WERI-Rb-1 (cell line): ENCODE measurements at places on chromosomes 2 and 18.

- peak; percentile 22 for DNase-seq
Observed at GRCh38 chr2:98464772-98465310, 20.2 kb downstream of the INPP4A start.

- no peak for DNase-seq
Observed at GRCh38 chr2:214800180-214800579, 9.3 kb downstream of the BARD1 start.

DNA sequence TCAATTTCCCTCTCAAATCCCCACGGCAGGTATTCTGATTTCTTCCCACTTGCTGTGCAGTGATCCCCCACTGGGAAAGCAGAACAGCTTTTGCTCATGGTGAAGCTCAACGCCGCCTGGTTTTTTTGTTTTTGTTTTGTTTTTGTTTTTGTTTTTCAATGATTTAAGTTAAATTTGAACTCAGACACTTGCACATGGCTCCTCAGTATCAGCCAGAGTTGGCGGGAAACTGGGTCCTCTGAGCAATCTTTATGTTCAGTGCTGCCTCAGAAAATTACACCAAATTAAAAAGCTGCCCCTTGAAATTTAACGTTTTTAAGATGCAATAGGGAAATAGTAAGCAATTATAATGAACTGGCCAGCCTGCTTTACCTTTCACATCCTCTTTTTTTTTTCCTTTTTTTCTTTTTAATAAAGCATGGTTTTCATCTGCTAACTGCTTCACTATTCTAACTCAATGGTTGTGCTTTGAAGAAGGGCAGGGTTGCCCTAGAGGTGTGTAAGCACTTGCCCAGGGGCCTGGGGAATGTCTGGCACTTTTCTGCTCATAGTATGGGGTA lies 277.0 kb upstream of the HNRNPA3 start:
- no peak for DNase-seq

DNA sequence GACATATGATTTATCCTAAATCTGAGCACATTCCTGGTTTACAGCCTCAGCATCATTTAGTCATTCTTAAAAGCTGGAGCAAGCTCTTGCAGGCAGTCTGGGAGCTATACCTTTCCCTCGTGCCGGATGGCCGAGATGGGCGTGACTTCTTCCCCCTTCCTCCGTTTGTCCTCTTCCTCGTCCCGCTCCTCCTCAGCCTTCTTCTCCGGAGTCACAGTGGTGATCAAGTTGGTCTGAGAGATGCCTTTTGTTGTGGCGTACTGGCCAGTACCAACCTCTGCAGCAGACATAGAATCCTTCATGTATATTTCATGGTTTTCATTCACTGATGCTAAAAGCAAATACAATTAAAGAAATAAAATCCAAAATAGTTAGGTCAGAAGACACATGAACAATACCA lies 124.1 kb upstream of the ZBTB14 start:
- no peak for DNase-seq

DNA sequence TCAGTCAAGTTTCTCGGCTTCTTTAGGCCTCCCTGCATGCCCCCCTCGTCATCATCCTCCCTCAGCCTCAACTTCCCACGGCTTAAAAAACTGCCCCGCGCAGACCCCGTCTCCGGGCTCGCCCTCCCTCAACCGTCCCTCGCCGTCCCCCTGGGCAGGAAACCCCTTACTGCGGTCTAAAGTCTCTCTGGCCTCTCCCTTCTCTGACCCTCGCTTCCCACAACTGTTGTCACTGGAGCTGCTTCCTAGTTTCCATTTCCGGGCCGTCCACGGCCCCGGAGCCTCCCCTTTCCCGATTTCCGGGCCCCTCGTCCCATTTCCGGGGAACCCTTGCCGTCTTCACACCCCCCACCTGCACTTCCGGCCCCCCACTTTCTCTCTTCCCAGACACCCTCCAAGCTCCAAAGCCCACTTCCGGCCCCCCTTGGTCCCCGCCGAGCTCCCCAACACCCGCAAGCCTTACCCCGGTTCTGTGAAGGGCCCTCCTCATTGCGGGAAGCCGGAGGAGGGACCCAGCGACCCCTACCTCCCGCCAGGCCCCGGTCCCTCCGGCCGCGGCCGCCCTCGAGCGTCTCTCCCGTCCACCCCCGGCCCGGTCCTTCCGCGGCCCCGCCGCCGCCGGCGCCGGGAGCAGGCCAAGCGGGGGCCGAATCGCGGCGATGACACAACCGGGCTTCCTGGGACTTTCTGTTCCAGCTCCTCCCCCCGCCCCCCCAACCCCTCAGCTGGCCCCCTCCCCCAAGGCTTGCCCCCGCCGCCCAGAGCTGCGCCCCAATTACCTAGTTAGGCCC lies 513 bp downstream of the TRIP12 start:
- DNase-seq, result peak; percentile 77

- DNase-seq, result no peak
Observed at GRCh38 chr2:128284037-128284441, 34.6 kb downstream of the HS6ST1 start.

- no peak for DNase-seq
Observed at GRCh38 chr18:48402953-48403352, 6.2 kb downstream of the ZBTB7C start.

DNA sequence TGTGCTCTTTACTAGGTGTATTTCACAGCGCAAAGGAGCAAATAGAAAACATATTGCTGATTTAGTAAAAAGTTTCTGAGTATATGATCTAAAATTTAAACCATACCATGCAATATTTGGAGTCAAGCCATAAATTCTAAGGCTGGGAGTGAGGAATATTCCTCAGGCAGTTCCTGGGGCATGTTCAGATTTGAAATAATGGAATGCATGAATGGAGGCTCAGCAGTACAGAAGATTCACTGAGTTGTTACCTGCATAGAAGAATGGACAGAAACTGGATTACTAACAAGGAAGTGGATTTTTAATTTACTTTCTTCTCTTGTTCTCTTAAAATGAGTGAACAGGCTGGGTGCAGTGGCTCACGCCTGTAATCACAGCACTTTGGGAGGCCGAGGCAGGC lies 441.0 kb upstream of the MAP2 start:
- no peak for DNase-seq

DNA sequence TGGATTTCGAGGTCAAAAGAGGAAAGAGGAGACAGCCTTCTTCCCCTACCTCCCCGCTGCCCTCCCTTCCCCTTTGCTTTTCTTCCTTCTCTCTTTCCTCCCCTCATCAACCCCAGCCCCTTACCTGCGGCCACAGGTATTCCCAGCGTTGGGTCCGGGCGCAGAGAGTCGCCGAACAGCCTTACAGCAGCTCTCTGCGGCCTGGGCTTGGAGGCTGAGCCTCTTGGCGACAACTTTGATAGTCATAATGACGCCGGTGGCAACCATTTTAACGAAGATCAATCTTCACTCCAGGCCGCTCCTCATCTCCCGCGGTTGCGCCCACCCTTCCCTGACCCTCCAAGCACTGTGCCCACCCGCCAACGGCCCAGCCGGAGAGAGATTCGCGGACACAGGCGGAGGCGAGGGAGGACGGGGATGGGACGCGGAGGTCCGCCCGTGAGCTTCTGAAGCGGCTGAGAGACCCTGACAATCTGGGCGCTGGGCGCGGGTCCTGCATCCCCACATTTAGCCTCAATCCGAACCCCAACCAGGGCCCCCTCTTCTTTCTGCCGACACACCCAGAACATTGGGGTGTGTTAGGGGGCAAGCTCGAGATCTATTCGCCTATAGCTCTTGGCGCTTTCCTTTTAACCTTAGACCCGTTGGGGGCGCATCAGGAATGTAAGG lies 1.5 kb upstream of the EVX2 start:
- no peak for DNase-seq

DNA sequence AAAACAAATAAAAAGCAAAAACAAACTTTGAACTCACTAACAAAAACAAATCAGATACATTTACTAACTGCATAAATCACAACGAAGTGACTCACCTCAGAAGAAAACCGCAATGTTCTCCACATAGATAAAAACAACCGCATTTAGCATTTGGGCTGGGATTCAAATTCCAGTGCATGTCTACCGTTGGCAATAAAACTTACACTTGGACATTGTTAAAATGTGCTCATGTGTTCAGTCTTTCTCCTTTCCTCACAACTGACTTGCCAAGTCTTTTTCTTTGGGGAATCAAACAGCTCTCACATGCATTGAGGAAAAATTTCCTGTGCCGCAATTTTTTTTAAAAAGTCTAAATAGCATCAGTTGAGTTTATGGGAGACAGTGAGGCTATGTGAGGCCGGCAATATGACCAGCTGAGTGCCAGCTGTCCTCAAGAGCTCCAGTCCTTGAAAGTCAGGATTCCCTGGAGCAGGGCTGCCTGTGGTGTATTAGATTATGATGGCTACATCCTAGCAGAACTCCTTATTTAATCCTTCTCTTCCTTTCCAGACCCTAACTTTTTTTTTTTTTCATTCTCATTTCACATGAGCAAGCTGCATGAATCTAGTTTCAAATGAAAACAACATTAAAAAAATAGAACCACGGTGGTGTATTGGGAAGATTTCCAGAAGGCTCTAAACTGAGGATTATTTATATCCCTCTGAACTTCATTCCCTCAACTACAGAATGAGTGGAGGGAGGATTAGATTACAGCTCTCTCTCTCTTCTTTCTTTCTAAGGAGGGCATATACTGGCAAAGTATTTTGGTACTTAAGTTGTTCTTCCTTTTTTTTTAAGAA lies 70.2 kb upstream of the MEIS1 start:
- DNase-seq, result no peak

GRCh38 chr2:201796478-201796865 lies 9.9 kb upstream of the CDK15 start:
- DNase-seq, result no peak

GRCh38 chr2:105141099-105141614 lies 100.4 kb upstream of the GPR45 start:
- no peak for DNase-seq
